ENCODE measurements at places on chromosomes 4 and X.

GRCh38 chr4:158649111-158649680, 22.5 kb downstream of the C4orf46 start:
- no peak for DNase-seq

- no peak for DNase-seq
These were observed 8.3 kb upstream of the HAND2 start for GRCh38 chr4:173538148-173538908.

- DNase-seq: no peak
These were observed 46.4 kb downstream of the GPAT3 start for GRCh38 chr4:83582289-83582785.

DNA sequence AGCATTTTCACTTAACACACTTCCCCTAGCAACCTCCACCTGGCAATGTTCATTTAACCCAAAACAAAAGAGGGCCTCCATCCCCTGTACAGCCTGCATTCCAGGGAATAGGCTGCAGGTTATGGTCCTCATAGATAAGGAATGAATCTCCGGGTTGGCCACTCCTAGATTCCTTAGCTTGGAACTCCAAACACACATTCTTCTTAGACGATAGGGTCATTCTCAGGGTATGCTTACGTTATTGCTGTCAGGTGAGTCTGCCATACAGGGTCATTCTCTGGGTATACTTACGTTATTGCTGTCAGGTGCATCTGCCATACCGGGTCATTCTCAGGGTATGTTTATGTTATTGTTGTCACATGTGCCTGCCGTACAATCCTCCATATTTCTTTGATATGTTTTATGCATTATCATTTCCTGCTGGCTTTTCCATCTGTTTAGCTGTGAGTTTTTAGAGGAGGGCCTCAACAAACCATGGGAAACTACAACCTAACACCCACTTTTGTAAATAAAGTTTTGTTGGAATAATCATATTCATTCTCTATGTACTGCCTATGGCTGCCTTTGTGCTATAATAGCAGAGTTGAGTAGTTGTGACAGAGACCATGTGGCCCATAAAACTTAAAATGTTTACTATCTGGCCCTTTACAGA, 8.2 kb upstream of the AFF1 start:
- DNase-seq: no peak

DNA sequence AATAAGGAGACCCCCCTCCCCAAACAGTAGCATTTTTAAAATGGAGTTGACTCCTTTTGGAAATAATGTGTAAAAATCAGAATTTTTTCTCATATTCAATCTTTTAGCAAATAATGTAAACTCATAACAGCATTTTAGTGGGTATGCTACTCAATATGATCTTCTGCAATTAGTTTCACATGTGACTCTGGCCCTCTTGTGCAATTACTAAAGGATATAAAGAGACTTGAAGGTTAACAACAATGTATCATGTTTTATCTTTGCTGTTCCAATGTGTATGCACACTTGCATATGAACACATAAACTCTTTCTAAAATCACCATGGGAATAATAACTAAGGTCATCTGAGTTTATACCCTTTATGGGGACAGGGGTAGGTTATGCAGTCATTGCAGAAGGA, 39.9 kb upstream of the RXFP1 start:
- no peak for DNase-seq

Measured in brain microvascular endothelial cell (primary cell).